ENCODE measurements at places on chromosomes 12 and 14.
A peak's percentile ranks its signal among the peaks of the same experiment; 100 is the strongest.

- peak; percentile 89 for DNase-seq
These were observed 15.2 kb upstream of the PLEKHG6 start for GRCh38 chr12:6295094-6295811.

DNA sequence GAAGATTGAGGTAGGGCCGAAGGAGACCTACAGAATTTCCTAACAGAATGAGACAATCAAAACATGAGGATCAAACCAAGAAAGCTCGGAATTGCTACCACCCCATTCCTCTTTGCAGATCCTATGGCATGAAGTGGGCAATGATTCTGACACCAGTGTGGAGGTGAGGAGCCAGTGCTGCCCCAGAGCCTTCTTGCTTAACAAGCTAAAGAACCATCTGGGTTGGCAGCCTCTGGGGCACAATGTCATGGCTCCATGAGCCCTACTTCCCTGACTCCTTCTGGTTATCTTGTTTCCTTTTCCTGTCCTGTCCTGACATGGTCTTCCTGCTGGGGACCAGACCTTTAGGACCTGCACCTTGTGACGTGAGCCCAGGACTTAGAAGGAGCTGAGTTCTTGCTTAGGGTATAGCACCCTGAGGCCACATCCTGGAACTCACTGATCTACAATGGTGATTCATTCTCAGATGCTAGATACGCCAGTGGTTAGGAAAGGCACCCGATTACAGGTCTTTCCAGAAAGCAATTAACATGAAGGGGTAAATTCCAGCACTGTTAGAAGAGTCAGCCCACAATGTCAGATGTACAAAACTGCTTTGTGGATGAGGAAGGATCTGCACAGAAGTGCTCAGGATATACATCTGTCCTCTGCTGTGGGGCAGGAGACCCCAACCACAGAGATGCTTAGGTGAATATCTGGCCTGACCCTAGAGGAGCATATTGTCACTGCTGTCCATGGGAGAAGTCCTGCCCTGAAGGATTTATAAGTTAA lies 324.2 kb downstream of the ZFP36L1 start:
- DNase-seq, result no peak

DNA sequence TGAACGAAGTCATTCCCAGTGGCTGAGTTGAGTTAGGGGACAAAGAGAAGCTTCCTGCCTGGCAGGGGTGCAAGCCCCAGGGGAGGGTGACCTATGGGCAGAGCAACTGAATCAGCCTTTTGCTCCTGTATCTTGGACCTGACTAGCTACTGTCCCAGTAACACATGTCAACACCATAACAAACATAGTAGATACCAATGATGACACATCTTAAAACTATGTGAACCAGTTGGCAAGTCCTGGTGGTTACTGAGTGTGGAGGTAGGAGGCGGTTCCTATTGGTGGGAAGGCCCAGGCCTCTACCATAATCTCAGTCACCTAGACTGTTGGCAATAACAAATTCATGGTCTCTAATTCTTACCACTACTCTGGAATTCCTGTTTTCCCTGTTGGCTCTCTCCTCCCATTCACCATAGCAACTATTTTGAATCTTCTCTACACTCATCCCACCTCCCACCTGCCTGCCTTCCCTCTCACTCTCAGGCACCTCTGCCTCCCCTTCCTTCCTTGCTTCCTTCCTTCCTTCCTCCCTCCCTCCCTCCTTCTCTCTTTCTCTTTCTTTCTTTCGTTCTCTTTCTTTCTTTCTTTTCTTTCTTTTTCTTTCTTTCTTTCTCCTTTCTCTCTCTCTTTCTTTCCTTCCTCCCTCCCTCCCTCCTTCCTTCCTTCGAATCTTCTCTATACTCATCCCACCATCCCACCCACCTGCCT lies 8.1 kb upstream of the P2RX7 start:
- peak; percentile 64 for DNase-seq

DNA sequence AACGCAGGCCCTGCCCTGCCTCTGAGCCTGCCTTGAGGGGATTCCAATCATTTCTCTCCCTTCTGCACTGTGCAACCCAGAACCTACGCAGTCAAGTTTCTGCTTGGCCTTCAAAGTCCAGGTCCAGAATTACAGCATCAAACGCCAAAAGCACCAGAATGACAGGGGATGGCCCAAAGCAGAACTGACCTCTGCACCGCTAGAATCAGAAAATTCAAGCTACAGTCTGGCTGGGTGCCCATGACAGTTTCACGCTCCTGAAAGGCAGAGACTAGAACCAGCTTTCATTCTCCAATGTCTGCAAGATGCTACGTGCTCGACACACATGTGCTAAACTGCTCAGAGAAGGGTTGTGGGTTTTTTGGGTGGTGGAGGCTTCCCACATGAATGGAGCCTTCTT lies 4.1 kb downstream of the CLMN start:
- no peak for DNase-seq

DNA sequence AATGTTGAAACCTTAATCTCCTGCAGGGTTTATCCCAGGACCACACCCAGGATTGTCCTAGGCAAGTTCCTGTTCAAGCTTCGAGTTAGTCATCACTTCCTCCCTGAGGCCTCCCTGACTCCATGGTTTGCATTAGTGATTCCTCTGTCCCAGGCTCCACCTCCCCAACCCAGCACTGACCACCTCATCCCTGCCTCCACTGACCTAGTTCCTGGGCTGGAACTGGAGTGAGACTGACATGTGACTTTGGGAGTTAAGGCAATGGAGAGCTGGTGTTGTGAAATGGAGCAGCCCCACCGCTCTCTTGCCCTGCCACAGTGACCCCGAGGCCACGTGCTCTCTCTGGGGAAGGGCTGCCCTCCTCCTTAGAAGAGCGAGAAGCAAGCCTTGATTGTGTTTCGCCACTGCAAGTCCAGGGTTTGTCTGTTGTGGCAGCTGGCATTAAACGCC lies 15.8 kb upstream of the DTX1 start:
- DNase-seq, result peak; percentile 86

DNA sequence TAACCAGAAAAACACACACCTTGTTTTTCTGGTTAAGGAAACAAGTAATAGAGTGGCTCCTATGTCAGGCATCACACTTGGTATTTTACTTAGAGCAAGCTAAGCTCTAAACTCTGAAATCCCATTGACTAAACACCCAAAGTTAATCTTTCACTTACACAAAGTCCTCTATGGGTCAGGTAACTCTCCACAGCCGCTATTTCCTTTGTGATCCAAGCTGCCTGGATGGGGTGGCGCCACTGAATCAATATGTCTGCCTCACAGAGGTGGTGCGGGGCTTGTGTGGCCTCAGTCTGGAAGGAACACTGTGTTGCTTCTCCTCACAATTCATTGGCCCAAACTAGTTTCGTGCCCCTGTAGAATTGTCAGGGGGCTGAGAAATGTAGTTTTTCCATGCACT lies 160.0 kb upstream of the E2F7 start:
- no peak for DNase-seq

DNA sequence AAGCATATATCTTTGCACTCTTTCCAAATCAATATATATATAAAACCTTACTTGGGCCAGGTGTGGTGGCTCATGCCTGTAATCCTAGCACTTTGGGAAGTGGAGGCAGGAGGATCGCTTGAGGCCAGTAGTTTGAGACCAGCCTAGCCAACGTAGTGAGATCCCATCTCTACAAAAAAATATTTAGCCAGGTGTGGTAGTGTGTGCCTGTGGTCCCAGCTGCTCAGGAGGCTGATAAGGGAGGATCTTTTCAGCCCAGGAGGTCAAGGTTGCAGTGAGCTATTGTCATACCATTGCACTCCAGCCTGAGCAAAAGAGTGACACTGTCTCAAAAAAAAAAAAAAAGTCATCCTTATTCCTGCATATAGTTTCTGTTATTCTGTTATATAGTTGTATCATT lies 14.4 kb downstream of the OS9 start:
- no peak for DNase-seq

DNA sequence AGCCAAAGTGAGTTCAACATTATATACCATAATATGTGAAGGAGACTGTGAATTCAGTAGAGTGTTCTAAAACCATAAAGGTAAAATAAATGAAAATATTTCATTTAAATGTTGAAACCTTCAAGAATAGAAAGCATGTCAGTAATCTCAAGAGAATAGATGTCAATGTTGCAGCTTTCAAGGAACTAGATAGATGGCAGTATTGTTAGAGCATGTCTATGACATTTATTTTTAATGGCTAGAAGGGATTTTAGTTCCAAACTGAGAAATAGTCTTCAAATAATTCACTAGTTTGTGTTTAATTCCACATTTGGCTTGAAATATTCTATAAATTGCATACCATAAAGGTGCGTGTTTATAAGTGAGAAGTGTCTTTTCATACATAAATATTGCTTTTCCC lies 326.5 kb downstream of the FLRT2 start:
- no peak for DNase-seq

DNA sequence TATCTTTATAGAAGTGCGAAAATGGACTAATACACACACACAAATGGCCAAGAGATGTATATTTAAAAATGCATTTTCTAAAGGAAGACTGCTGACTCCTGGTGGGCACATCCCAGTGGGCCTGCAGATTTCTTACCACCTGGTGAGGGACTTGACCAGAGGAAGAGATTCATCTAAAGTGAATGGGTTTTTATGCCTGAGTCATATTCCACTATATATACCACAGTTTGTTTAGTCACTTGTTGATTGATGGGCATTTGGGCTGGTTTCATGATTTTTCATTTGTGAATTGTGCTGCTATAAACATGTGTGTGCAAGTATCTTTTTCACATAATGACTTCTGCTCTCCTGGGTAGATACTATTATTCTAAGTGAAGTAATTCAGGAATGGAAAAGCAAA lies 277.3 kb downstream of the SLC16A7 start:
- no peak for DNase-seq

DNA sequence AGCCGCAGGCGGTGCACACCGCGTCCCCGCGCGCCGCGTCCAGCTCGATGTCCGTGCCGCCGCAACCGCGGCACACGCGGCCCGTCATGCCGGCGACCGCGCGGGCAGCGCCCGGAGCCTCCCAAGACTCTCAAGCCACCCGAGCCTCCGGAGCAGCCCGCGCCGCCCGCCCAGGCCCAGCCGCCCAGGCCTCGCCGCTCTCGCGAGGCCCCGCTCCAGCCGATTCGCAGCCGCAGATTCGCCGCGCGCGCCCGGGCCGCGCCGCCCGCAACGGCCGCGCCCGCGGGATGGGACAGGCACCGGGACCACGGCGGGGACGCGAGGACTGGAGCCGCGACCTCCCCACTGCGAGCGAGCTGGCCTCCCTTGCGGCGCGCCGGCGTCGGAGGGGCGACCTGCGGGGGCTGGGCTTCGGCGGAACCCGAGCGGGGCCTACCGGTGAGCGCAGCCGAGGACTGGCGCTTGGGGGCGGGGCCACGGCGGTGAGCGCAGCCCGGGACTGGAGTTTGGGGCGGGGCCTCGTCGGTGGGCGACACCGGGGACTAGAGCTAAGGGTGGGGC lies at the start of gene BRF1:
Gene BRF1 (minus strand): TSS at position 460 of the 561 bp plus-strand sequence. CDS start 372 bp downstream, at position 88.
- peak; percentile 88 for DNase-seq

- no peak for DNase-seq
These were observed 914 bp upstream of the CCND2 start for GRCh38 chr12:4272424-4273272.

- no peak for DNase-seq
These were observed 797.4 kb upstream of the FBXO33 start for GRCh38 chr14:40229676-40230075.

DNA sequence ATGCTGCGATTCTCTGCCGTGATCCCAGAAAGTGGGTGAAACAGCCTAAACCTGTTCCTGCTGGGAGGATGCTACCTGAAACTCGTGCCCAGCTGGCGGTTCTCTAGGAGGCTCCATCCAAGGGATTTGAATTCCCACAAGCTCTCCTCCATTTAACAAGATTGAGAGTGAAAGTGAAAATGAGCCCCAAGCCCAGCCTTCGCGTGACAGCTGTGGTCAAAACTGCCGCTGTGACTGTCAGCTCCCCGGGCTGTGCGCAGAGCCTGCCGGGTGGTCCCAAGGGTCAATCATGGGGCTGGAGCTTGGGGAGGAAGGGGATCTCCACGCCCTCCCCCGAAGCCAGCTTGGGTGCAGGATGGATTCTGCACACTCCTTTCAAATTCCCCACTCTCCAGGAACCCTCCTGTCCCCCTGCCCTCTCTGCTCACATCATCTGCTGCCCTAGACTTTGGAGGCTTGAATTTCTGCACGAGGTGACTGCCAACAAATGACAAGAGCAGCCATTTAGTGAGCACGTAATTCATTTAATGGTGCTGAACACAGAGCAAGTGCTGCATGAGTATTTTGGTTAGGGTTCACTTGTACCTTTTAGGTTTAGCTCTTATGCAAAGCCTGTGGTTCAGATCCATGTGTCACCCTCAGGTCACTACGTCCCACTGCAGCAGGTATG lies 5.3 kb downstream of the ASB2 start:
- no peak for DNase-seq

DNA sequence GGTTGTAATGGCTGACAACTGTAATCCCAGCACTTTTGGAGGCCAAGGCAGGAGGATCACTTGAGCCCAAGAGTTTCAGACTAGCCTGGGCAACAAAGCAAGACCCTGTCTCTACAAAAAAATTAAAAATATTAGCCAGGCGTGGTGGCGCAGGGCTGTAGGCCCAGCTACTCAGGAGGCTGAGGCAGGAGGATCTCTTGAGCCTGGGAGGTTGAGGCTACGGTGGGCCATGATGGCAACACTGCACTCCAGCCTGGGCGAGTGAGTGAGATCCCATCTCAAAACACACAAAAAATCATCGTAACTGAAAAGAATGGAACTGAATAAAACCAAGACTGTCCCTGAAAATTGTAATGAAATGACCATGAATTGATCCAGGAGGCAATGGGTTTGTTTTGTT lies 6.1 kb downstream of the CAMKK2 start:
- DNase-seq, result no peak

DNA sequence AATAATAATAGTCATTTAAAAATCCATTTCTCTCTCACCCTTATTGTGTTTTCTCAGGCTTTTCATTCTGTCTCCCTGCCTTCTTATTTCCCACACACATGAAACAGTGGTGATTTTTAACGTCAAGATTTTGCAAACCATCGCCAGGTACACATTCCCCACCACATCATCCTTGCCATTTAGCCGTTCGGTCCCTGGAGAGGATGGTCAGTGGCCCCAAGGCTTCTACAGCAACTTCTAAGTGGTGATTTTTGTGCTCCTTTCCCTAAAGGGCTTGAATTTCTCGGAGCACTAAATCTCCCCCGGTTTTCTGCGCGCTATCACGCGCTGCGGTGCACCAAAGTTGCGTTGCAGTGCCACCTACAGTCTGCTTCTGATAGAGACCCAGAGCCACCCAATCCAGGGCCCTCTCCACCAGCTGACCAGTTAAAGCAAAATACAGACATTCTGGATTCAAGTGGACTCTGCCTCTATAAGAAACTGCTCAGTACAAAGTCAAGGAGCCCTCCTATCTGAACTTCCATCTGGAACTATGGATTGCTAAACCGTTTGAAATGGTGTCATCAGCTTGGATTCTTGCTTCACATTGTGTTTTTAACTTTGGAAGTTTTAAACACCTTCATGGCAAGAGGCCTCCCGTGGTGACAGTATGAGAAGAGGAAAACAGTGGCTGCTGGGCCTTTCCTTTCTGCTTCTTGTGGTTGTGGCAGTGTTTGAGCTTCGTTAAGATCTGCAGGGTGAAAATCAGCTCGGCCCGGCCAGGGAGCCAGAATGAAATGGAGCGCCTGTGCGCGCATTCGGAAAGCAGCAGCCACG lies 234.0 kb downstream of the SPTSSA start:
- DNase-seq, result peak; percentile 62

Measured in kidney capillary endothelial cell (primary cell).